Foreskin keratinocyte (primary cell): ENCODE measurements at places on chromosomes 6 and 20. TPM values are rescaled to one million over a fixed set of nuclear protein-coding genes. Genes with fewer than 3 reads are reported as not detected.

GRCh38 chr6:3471711-3472110, 14.9 kb upstream of the SLC22A23 start:
- no peak for DNase-seq

GRCh38 chr6:166901626-166902025, 54.7 kb downstream of the RNASET2 start:
- no peak for DNase-seq

DNA sequence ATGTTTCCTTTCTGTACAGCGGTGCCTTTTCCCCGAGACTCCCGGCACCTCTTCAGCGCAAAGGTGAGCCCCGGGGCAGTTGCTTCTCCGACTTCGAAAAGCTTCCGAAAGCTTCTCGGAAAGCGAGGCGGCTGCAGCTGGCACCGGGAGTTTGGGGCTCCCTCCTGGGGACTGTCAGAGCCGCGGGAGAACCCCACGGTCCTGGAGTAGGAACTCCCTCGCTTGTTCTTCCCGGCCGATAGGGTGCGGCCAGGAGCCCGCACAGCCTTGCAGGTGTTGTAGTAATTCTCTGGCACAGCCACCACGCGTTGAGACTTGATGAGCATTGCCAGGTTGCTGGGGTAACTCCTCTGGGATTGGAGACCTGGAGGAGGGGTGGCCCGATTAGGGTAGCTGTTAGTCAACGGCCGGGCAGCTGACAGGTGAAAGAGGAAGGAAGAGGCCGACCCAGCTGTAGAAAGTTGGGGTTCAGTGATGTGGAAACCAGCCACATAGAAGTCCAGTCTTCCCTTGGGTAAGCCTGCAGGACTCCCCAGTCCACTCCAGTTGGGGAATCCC, 721 bp downstream of the KDM1B start:
- DNase-seq = peak; percentile 93

The RHAG gene
- total RNA-seq = not detected in 2 replicates

DNA sequence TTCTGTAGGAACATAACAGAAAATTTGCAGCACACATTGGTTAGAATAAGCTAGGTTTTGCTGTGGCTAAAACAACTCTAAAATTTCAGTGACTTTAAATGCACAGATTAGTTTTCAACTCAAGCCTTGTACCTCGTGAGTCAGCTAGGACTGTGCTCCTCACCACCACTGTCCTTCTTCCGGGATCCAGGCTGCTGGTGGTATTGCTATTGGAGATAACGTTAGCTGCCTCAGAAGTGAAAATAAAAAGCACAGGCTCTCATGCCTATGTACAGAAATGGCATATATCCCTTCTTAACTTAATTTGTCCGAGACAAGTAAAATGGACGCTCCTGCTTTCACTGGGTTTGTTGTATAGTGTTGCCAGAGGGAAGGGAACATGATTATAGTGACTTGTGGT, 931.1 kb upstream of the EYS start:
- no peak for DNase-seq

GRCh38 chr6:156564807-156565149, 212.4 kb upstream of the ARID1B start:
- DNase-seq = no peak

The ULBP2 gene
- total RNA-seq = 8.3 and 10.6 TPM in 2 replicates

GRCh38 chr6:42551217-42551616, 12.6 kb upstream of the UBR2 start:
- no peak for DNase-seq

- no peak for DNase-seq
These were observed 90.4 kb upstream of the FOXP4 start for GRCh38 chr6:41455818-41456217.
